ENCODE measurements at places on chromosomes 4 and X. TPM values are rescaled to one million over a fixed set of nuclear protein-coding genes. Genes with fewer than 3 reads are reported as not detected.

SLC25A43 gene
- total RNA-seq = 23.3 TPM

SFRP2 gene
- total RNA-seq = 21.7 TPM

STPG2 gene
- not detected for total RNA-seq

WAS gene
- 5.9 TPM for total RNA-seq

HDAC6 gene
- 74.4 TPM for total RNA-seq

KCNE5 gene
- not detected for total RNA-seq

GAGE2A gene
- not detected for total RNA-seq

LPAR4 gene
- total RNA-seq = 0.16 TPM

DNA sequence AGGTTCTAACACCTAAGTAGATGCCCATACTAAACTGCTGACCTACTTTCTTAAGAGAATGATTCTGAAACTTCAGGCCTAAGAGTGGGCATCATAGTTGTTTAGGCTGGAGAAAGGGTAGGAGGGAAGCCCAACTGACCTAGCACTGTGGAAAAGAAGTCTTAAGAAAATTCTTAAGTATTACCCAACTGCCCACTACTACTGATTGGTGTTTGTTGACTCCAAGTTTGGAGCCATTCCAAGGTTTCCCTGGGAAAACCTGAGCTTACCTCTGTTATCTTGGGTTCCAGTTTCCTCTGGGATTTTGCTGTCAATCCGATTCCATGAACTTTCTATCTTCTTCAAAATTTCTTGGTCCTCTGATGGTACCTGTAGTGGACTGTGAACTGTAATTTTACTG is 23.9 kb downstream of the ANKRD17 start:
- H3K4me1 ChIP-seq = no peaks in the 10 kb centered on the region
- no peak overlapping the region for H3K27ac ChIP-seq
- no peak overlapping the region for H3K4me3 ChIP-seq

GRCh38 chrX:48913605-48914366 is 2.3 kb upstream of the SLC35A2 start:
- DNase-seq = no peak
- no peak overlapping the region for H3K27ac ChIP-seq
- H3K4me3 ChIP-seq = no peak overlapping the region
- no peaks in the 10 kb centered on the region for H3K36me3 ChIP-seq

- no peaks in the 10 kb centered on the region for H3K36me3 ChIP-seq
- H3K27me3 ChIP-seq = no peaks in the 10 kb centered on the region
- no peaks in the 10 kb centered on the region for H3K4me1 ChIP-seq
- DNase-seq = no peak
These were observed 132.5 kb downstream of the PLS3 start for GRCh38 chrX:115693476-115693875.

GRCh38 chr4:2260344-2261109 is 1.4 kb downstream of the MXD4 start:
- no peaks in the 10 kb centered on the region for H3K36me3 ChIP-seq
- peaks cover 63% of the 10 kb centered on the region for H3K4me1 ChIP-seq
- no peaks in the 10 kb centered on the region for H3K27me3 ChIP-seq
- peak; percentile 15 for DNase-seq
- H3K4me3 ChIP-seq = peak overlapping the region; percentile 96

DNA sequence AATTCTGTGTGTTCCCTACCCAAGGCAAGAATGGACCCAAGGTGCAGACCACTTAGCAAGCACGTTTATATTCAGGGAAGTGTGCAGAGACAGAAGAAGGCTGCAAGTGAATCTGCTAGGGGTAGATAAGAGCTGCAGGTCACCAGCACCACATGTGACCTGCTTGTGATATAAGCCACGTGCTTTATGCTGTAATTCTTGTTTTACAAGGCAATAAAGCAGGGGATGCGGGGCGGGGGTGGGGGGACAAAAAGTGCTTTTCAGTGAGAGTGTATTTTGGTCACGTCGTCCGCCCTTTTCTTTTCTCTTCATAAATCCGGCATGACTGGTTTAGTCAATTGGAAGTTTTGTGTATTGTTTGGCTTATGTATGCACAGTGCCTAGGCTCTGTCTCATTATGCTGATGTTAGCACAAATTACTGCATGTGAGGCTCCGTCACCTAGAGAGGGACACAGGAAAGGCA is 192.7 kb downstream of the RBMX2 start:
- no peaks in the 10 kb centered on the region for H3K36me3 ChIP-seq
- no peak overlapping the region for H3K27ac ChIP-seq
- no peaks in the 10 kb centered on the region for H3K4me1 ChIP-seq
- no peak for DNase-seq
- no peaks in the 10 kb centered on the region for H3K27me3 ChIP-seq

GRCh38 chr4:186161138-186161537 is 30.2 kb upstream of the CYP4V2 start:
- peak; percentile 47 for DNase-seq
- no peaks in the 10 kb centered on the region for H3K36me3 ChIP-seq
- H3K4me1 ChIP-seq = no peaks in the 10 kb centered on the region
- no peak overlapping the region for H3K4me3 ChIP-seq
- H3K27ac ChIP-seq = no peak overlapping the region

DNA sequence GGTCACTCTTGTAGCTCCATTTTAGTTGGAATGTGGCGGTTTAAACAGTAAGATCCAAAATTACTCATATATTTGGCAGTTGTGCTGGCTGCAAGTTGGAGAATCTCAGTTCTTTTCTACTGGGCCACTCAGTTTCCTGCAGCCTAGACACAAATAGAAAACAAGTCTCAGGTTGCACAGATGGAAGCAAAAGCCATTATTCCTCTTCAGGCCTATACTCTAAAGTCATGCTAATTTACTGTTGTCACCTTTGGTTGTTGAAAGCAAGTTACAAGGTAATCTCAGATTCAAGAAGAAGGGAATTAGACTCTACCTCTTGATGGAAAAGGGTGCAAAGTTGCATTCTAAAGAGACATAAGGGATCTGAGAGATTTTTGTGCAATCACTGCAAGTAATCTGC is 345.4 kb downstream of the ADAM29 start:
- H3K4me1 ChIP-seq = no peaks in the 10 kb centered on the region
- no peaks in the 10 kb centered on the region for H3K36me3 ChIP-seq
- H3K27me3 ChIP-seq = no peaks in the 10 kb centered on the region
- H3K27ac ChIP-seq = no peak overlapping the region

DNA sequence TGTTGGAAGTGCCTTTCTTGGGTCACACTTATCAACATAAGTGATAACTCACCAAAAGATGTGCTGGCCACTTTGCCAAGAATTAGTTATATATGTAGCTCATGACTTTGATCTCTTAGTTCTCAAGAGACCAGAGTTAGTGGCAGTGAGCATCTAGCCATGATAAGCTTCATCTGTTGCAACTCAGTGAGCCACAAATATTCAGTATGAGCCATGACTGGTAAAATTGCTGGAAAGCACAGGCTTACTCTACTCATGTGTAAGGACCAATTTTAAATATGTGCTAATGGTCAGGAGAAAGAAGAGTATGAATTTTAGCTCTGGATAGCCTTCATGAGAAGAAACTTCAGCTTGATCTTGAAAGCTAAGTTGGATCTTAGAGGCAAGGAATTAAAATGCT is 59.4 kb upstream of the TLL1 start:
- H3K27me3 ChIP-seq = no peaks in the 10 kb centered on the region
- no peak overlapping the region for H3K4me3 ChIP-seq
- DNase-seq = no peak
- no peaks in the 10 kb centered on the region for H3K4me1 ChIP-seq

Measured in transverse colon (tissue), 4 donors.